A549 treated with dexamethasone at 1 μM for 4 hours (cell line): ENCODE measurements at places on chromosomes 2 and 18. TPM values are rescaled to one million over a fixed set of nuclear protein-coding genes. Genes with fewer than 3 reads are reported as not detected.

The CYTIP gene
- total RNA-seq: 0.04 to 0.25 TPM (median 0.05 TPM) in 3 of 5 replicates, not detected in the others

The DNAJC5G gene
- total RNA-seq: not detected in 5 replicates

The ACKR3 gene
- 7.7 to 14.4 TPM (median 12.5 TPM) in 5 replicates for total RNA-seq

The GRHL1 gene
- total RNA-seq: 0.72 to 1.5 TPM (median 1.1 TPM) in 5 replicates

The CCDC74B gene
- 4.6 to 6.0 TPM (median 5.1 TPM) in 5 replicates for total RNA-seq

The ASTL gene
- not detected in 5 replicates for total RNA-seq

The L3MBTL4 gene
- total RNA-seq: 0.06 TPM in 1 of 5 replicates, not detected in the others

The STARD6 gene
- 0.21 TPM in 1 of 5 replicates, not detected in the others for total RNA-seq

The CCDC68 gene
- 4.1 to 5.8 TPM (median 4.4 TPM) in 5 replicates for total RNA-seq

The POTEI gene
- 0.01 TPM in 1 of 5 replicates, not detected in the others for total RNA-seq

The FBXO15 gene
- 0.61 to 0.91 TPM (median 0.73 TPM) in 5 replicates for total RNA-seq

The UXS1 gene
- total RNA-seq: 50.0 to 54.3 TPM (median 52.4 TPM) in 5 replicates

The DIPK1C gene
- 0.02 TPM in 1 of 5 replicates, not detected in the others for total RNA-seq

The SCTR gene
- total RNA-seq: 0.15 to 0.18 TPM in 2 of 5 replicates, not detected in the others

The ACMSD gene
- not detected in 5 replicates for total RNA-seq

The AKAIN1 gene
- not detected in 5 replicates for total RNA-seq

The IL18R1 gene
- total RNA-seq: 1.1 to 1.4 TPM (median 1.2 TPM) in 5 replicates
